ENCODE measurements at places on chromosomes 16 and 17.

GRCh38 chr16:31055613-31056012 lies 18.4 kb downstream of the ZNF668 start:
- DNase-seq = no peak

DNA sequence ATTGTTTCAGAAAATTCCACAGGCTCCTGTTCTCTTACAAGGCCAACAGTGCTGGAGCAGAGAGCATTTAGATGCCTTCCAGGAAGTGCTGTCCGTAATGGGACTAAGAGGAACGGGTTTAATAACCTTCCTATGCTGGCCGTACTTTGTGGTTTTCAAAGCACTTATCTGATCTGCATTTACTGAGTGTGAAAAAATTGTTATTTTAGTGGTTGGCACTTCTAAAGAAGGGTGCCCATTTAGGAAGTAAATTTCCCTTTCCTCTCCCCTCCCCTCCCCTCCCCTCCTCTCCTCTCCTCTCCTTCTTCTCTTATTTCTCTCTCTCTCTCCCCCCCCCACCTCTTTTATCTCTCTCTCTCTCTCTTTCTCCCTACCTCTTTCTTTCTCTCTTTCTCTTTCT lies 72.0 kb upstream of the DNAJA2 start:
- DNase-seq = no peak

DNA sequence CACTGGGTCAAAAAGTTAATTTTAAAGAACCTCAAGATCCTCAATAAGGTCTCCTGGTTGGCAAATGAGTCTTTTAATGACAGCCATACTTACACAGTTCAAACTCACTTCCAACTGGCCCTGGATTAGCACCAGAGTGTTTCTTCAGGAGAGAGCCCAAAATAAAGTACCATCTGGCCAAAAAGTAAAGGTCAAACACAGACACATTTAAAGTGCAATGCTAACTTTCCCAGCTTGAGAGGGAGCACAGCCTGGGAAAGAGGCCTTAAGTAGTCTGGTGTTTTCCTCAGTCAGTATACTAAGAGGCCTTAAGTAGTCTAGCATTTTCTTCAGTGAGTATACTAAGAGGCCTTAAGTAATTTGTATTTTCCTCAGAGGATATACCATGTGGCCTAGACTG lies 46.6 kb upstream of the ERN1 start:
- DNase-seq = no peak

DNA sequence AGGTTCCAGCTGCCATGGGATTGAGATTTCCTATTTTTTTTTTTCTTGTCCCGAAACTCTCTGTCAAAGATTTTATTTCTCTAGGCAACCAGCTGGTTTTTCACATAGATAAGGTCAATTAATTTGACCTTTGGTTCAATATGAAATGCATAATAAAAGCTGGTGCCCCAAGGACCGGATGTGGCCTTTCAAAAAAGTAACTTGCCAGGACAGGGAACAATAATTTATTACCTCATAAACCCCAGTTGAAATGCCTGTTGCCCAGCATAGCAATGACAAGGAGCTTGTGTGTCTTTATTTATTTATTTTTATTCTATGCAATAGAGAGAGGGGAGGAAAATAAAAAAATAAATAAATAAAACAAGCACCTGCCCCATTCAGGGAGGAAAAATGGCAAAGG lies 472.7 kb downstream of the KCNJ2 start:
- DNase-seq = no peak

- peak; percentile 52 for DNase-seq
Measured at GRCh38 chr17:73304971-73305812, 6.6 kb downstream of the CDC42EP4 start.

Data from bronchial epithelial cell (primary cell).